ENCODE measurements at places on chromosomes 2 and 18. TPM values are rescaled to one million over a fixed set of nuclear protein-coding genes. Genes with fewer than 3 reads are reported as not detected.
A peak's percentile ranks its signal among the peaks of the same experiment; 100 is the strongest.

FOXI3 gene
- not detected for polyA plus RNA-seq

MRO gene
- polyA plus RNA-seq, result not detected

AMER3 gene
- polyA plus RNA-seq, result not detected

UXS1 gene
- polyA plus RNA-seq, result 24.9 TPM

RAD51AP2 gene
- not detected for polyA plus RNA-seq

CPLX4 gene
- not detected for polyA plus RNA-seq

ALLC gene
- polyA plus RNA-seq, result not detected

FARSB gene
- polyA plus RNA-seq, result 118 TPM

KLF11 gene
- 0.04 TPM for polyA plus RNA-seq

CD8A gene
- not detected for polyA plus RNA-seq

SLC9A2 gene
- polyA plus RNA-seq, result 0.56 TPM

NETO1 gene
- polyA plus RNA-seq, result not detected

BMP10 gene
- polyA plus RNA-seq, result not detected

TMEM169 gene
- polyA plus RNA-seq, result 3.1 TPM

HOXD11 gene
- not detected for polyA plus RNA-seq

DNA sequence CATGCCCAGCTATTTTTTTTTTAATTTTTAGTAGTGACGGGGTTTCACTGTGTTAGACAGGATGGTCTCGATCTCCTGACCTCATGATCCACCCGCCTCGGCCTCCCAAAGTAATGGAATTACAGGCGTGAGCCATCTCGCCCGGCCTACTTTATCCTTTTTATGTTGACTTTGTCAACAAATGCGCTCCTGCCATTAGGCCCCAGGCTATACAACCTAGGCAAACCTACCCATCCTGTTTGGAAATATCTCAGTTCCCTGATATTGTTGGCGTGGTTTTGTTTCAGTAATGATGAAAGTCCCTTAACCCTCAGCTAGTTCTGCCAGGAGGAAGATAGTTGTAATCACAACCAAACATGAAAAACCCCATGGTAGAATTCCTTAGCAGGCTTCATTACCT lies 249.4 kb upstream of the SOX11 start:
- no peak for DNase-seq
- no peak overlapping the region for H3K4me3 ChIP-seq
- no peaks in the 10 kb centered on the region for H3K27me3 ChIP-seq
- no peaks in the 10 kb centered on the region for H3K36me3 ChIP-seq

DNA sequence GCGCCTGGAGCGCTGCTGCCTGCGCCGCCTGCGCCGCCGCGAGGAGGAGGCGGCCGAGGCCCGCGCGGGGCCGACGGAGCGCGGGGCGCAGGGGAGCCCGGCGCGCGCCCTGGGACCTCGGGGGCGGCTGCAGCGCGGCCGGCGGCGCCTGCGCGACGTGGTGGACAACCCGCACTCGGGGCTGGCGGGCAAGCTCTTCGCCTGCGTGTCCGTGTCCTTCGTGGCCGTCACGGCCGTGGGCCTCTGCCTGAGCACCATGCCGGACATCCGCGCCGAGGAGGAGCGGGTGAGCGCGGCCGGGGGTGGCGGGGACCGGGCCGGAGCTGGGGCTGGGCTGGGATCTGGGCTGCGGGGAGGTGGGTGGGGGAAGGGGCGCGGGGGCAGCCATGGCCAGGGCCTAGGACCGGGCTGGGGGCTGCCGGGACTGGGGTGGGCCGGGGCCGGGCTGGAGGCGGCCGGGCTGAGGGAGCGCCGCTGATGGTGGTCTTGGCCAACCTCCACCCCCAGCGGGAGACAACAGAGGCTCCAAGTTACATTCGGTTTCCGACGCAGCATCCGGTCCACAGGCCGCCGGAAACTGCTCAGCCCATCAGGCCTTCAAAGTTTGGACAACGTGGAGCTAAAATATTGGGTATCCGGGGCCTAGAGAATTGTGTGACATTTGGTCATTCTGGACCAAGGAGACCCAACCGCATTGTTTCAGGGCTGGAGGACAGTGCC lies 66.4 kb downstream of the KCNG2 start:
- no peak overlapping the region for H3K4me3 ChIP-seq
- H3K36me3 ChIP-seq, result no peaks in the 10 kb centered on the region
- no peaks in the 10 kb centered on the region for H3K27me3 ChIP-seq
- H3K27ac ChIP-seq, result no peak overlapping the region
- DNase-seq, result no peak

GRCh38 chr2:130887643-130888042 lies 50.9 kb downstream of the ARHGEF4 start:
- H3K4me3 ChIP-seq, result no peak overlapping the region
- no peaks in the 10 kb centered on the region for H3K36me3 ChIP-seq
- no peak for DNase-seq

- DNase-seq, result no peak
- H3K4me1 ChIP-seq, result no peaks in the 10 kb centered on the region
- H3K27me3 ChIP-seq, result 0 out of 2 replicates have a peak, but pooled peaks cover 4% of the 10 kb centered on the region
- no peak overlapping the region for H3K27ac ChIP-seq
- no peaks in the 10 kb centered on the region for H3K36me3 ChIP-seq
These were observed 13.4 kb downstream of the PPP1R1C start for GRCh38 chr2:181998891-181999654.

- H3K36me3 ChIP-seq, result no peaks in the 10 kb centered on the region
- peak; percentile 84 for DNase-seq
- H3K27me3 ChIP-seq, result no peaks in the 10 kb centered on the region
- H3K4me1 ChIP-seq, result peaks cover 65% of the 10 kb centered on the region
- H3K27ac ChIP-seq, result peak overlapping the region; percentile 100
These were observed 113.7 kb downstream of the SPTBN1 start for GRCh38 chr2:54569745-54570301.

- peak overlapping the region; percentile 20 for H3K27ac ChIP-seq
- H3K4me1 ChIP-seq, result peaks cover 9% of the 10 kb centered on the region
- DNase-seq, result peak; percentile 61
- H3K36me3 ChIP-seq, result no peaks in the 10 kb centered on the region
These were observed 16.4 kb upstream of the NFU1 start for GRCh38 chr2:69453475-69454129.

DNA sequence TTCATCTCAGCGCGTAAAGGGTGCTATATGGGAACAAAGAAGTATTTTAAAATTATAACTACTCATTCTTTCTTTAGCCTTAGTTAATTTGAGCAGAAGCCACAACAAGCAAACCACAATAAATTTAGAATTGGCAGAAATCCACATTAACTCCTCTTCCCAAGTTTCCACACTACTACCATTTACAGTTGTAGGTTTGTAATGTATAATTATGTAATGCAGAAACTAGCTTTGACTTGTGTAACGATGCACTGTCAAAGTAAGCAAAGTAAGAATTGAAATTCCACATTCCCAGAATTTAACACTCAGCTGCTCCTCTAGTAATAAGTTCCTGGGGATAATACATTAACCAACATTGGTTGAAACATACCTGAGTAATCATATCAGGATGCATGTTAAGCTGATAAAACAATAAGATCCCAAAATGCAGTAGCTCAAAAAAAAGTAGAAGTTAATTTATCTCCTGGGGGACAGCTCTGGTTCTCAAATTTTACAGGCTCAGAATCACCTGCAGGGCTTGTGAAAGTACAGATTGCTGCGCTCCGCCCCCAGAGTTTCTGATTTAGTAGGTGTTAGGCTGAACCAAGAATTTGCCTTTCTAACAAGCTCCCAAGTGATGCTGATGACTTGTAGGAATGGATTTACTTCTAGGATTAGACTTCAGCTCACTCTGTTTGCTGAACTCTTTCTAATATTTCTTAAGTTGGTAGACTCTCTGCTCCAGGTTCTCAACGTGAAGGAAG lies 9.9 kb downstream of the GRP start:
- no peak overlapping the region for H3K27ac ChIP-seq
- no peaks in the 10 kb centered on the region for H3K36me3 ChIP-seq
- no peaks in the 10 kb centered on the region for H3K27me3 ChIP-seq

DNA sequence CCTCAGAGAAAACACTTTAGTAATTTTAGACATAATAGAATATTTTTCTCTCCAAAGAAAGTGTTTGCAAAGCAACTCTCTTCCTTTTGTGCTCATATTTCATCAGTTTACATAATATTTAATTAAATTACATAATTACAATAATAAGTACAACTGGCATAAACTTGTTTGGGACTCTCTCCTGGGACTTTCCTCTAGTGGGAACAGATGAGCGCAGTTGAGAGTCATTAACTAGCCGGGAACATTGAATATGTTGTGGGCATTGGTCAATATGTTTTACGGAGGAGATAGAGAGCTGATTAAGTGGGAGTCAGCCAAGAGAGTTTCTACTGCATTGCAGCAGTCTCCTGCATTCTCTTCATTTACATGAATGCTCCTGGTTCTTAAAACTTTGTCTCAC lies 607.7 kb downstream of the ARHGAP15 start:
- no peaks in the 10 kb centered on the region for H3K4me1 ChIP-seq
- H3K27ac ChIP-seq, result no peak overlapping the region
- no peaks in the 10 kb centered on the region for H3K27me3 ChIP-seq
- no peak for DNase-seq
- H3K36me3 ChIP-seq, result no peaks in the 10 kb centered on the region
- no peak overlapping the region for H3K4me3 ChIP-seq

DNA sequence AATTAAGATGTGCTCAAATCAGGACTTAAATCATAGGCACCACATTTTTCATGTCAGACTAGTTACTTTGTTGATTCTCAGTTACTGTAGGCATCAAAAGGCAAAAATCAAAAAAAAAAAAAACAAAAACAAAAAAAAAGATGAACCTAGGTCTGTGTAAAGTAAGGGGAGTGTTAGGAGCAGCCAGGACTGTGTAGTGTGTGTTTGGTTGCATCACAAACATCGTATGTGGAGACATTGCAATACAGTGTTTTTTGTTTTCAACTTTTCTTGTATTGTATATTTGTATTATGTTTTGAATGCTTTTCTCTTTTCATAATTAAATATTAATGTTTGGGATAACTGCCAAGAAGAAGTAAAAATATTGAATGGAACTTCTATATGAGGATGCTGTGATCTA lies 82.1 kb downstream of the ACSL3 start:
- no peaks in the 10 kb centered on the region for H3K36me3 ChIP-seq
- DNase-seq, result no peak
- no peak overlapping the region for H3K4me3 ChIP-seq
- H3K27ac ChIP-seq, result no peak overlapping the region

GRCh38 chr2:27860111-27860510 lies 30.1 kb downstream of the RBKS start:
- H3K4me3 ChIP-seq, result no peak overlapping the region
- no peak for DNase-seq
- no peaks in the 10 kb centered on the region for H3K36me3 ChIP-seq
- no peaks in the 10 kb centered on the region for H3K4me1 ChIP-seq

DNA sequence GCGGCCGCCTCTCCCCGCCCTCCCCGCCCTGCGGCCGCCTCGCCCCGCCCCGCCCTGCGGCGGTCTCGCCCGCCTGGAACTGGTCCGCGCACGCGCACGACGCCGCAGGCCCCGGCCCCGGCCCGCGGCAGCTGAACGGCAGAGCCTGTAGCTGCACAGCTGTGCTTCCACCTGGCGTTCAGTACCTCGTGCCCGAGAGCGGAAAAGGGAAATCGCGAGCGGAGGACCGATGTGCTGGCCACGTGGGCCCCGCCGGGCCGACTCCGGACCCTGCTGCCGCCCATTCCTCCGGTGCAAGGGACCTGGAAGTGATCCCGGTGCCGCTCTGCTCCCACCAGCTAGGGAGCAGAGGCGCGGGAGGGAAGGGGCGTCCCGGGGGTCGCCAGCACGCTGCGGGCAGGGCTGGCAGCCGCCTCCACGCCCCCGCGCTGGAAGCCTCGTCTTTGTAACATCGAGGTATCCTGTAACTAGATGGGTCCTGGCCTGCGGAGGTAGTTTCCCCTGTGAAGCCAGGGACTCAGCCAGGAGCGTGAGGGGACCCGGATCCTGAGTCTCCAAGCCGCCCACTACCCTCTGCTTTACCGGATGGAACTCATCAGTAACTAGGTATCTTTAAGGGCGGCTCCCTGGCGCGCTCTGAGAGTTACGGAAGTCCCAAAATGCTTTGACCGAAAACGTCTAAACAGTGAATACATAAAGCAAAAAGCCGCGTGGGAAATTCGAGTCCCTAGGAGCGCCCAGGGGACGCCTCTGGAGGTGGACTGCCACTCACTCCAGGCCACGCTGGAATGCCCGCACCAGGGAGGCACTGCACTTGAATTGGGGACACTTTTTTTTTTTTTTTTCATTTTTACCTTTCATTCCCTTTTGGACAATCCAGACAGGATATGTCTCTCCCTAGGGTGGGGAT lies 704 bp upstream of the ODC1 start:
- peaks cover 21% of the 10 kb centered on the region for H3K4me1 ChIP-seq
- H3K27me3 ChIP-seq, result no peaks in the 10 kb centered on the region
- H3K4me3 ChIP-seq, result peak overlapping the region; percentile 75
- DNase-seq, result peak; percentile 65

- no peak for DNase-seq
- no peaks in the 10 kb centered on the region for H3K4me1 ChIP-seq
- no peaks in the 10 kb centered on the region for H3K36me3 ChIP-seq
- H3K27me3 ChIP-seq, result no peaks in the 10 kb centered on the region
- H3K27ac ChIP-seq, result no peak overlapping the region
These were observed 282.9 kb upstream of the TNP1 start for GRCh38 chr2:217142649-217143266.

- peaks cover 10% of the 10 kb centered on the region for H3K4me1 ChIP-seq
- H3K36me3 ChIP-seq, result no peaks in the 10 kb centered on the region
- no peak overlapping the region for H3K27ac ChIP-seq
- peak overlapping the region; percentile 85 for H3K4me3 ChIP-seq
- peaks cover 3% of the 10 kb centered on the region for H3K27me3 ChIP-seq
These were observed 680 bp downstream of the DTNB start for GRCh38 chr2:25672494-25673299.

DNA sequence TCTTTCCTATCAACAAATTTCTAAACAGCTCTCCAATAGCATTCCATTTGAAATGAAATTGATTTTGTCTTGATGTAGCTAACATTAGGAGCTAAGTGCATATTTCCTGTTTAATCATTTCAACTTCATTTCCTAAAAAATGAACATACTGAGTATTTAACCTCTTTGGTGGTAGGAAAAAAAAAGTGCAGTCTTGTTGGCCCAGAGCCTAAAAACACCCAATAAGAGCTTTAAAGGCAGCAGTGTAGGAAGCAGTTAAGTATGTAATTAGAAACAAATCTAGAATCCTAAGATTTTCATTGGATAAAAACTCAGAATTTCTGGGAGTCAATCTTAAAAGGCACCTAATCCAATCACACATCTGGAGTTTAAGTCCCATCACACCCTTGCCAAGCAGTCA lies 71.0 kb upstream of the RBMS1 start:
- DNase-seq, result no peak
- H3K27ac ChIP-seq, result no peak overlapping the region
- no peak overlapping the region for H3K4me3 ChIP-seq
- no peaks in the 10 kb centered on the region for H3K27me3 ChIP-seq
- H3K4me1 ChIP-seq, result no peaks in the 10 kb centered on the region

- peaks cover 3% of the 10 kb centered on the region for H3K36me3 ChIP-seq
- no peak overlapping the region for H3K27ac ChIP-seq
- no peak overlapping the region for H3K4me3 ChIP-seq
- no peaks in the 10 kb centered on the region for H3K27me3 ChIP-seq
- no peaks in the 10 kb centered on the region for H3K4me1 ChIP-seq
- DNase-seq, result no peak
These were observed 39.3 kb downstream of the ZAP70 start for GRCh38 chr2:97752342-97753334.

DNA sequence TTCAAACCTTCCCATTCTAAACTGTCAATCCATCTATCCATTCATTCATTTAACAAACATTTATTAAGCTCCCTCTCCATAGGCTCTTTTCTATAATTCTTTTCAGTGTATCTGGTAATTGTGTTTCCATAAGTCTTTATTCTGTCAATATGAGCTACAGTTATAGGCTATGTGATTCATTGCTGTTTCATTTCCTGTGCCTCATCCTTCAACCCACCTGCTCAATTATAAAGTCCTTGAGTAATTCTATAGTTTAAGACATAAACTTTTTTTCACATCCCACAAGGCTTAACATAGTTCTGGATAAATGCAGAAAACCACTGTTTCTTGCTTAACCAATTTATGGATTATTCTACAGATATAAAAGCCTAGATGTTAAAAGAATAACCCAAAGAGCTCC lies 84.2 kb upstream of the PIK3C3 start:
- no peaks in the 10 kb centered on the region for H3K4me1 ChIP-seq
- no peak overlapping the region for H3K4me3 ChIP-seq
- no peak overlapping the region for H3K27ac ChIP-seq
- H3K27me3 ChIP-seq, result no peaks in the 10 kb centered on the region
